Neuronal stem cell (in vitro differentiated cells): ENCODE measurements at places on chromosomes 12 and 14.

- no peak for DNase-seq
Observed at GRCh38 chr12:116058574-116058973, 218.9 kb downstream of the MED13L start.

- DNase-seq, result no peak
Observed at GRCh38 chr14:24952851-24953666, 96.9 kb downstream of the STXBP6 start.

GRCh38 chr12:33125755-33126154 lies 229.2 kb upstream of the PKP2 start:
- DNase-seq, result no peak

GRCh38 chr12:53313996-53314395 lies 7.4 kb downstream of the AAAS start:
- no peak for DNase-seq

DNA sequence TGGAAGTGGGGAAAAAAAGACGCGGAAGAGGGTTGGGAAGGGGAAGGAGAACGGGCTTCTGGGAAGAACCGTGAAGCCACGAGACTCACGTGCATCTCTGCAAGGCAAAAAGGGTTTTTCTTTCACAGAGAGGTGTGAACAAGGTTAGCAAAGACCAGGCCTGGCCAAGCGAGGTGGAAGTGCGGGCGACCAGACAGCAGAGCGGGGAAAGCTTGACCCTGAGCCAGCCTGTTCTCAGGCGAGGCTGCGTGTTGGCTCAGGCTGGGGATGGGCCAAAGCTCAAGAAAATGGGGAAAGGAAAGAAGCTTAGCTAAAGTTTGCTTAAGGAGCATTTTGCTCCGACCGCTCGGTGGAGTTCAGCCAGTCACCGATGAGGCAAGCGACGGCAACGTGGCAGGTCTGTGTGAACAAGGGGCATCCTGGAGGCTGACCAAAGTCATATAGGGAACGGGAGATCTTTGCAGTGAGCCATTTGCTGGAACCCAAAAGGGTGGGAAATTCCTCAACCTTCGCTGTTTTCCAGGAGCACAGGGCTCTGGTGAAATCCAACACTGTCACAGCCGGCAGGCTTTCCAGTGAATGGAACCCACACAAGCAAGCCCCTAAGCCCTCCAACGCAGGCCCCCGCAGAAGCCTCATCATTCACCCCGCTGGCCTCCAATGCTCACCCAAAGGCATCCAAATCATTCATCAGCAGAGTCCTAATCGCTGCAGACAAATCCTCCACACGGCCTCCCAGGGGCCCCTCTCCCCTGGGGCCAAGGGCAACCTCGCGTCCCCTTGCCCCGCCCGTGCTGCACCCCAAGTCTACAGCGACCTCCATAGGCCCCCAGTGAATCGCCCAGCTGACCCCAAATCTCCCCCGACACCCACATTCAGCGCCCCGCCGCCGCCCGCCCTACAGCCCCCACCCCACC lies 754 bp downstream of the ZNF605 start:
- DNase-seq, result peak; percentile 33

DNA sequence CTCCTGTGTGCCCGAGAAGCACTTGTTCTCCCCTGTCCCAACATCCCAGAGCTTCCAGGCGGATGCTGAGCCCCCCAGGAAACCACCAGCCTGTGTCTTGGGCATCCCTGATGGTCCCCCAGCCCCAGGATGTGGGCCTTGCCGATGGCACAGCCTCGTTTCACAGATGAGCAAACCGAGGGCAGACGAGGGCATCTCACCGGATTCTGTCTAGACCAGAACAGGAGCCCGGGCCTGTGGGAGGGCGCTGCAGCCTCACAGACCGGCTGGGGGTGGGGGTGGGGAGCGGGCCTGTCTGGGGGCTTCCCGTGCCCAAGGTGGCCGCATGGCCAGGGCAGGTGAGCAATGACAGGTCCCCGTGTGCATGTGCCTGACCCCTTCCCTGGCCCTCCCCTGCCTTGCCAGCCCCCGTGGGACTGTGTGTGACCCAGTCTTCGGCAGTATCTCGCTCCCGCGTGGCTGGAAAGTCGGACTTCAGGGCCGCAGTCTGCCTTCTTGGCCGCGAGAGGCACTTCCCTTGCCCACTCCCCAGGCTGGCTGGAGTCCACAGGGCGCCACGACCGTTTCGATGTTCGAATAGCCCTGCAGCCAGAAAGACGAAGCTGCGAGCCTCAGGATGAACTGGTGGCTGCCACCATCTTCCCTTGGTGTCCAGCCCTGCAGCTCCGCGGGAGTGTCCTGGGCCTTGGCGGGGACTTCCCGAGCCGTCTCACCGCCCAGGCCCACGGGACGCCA lies 8.9 kb downstream of the RFLNA start:
- no peak for DNase-seq

DNA sequence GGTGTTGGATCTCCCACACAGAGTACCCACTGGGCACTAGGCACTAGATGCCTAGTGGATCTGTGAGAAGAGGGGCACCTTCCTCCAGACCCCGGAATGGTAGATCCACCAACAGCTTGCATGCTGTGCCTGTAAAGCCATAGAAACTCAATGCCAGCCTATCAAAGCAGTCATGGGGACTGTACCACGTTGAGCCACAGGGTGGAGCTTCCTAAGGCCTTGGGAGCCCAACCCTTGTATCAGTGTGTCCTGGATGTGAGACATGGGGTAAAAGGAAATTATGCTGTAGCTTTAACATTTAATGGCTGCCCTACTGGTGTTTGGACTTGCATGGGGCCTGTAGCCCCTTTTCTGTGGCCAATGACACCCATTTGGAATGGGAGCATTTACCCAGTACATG lies 1024.9 kb downstream of the TMEM121 start:
- no peak for DNase-seq

GRCh38 chr12:80847575-80847974 lies 90.2 kb downstream of the LIN7A start:
- DNase-seq, result no peak

DNA sequence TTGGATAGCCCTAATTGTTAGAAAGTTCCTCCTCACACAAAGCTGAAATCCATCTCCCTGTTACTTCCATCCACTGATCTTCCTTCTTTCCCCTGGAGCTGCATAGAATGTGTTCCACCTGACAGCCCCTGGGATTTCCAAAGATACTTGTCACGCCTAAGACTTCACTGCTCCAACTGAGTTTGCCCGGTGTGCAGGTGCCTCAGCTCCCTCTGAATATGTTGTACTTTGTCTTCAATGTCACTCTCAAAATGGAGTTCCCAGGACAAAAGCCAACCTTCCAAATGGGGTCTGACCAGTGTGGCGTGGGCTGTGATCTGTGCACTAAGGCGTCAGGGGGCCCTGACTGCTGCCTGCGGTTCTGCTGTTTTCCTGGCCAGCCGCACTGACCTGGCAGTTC lies 42.8 kb downstream of the CACNA2D4 start:
- no peak for DNase-seq

GRCh38 chr12:93419388-93420034 lies 22.2 kb downstream of the UBE2N start:
- DNase-seq, result no peak

GRCh38 chr12:10030446-10030845 lies at the start of gene CLEC9A:
TSS of gene CLEC9A (plus strand) at chr12:10030682. CDS start at chr12:10052688, 22,006 bp downstream.
- DNase-seq, result no peak

GRCh38 chr12:21599143-21599999 lies 5.3 kb downstream of the GYS2 start:
- no peak for DNase-seq

- DNase-seq, result no peak
Observed at GRCh38 chr14:55976219-55976618, 142.0 kb upstream of the PELI2 start.
